HTR-8/SVneo (cell line): ENCODE measurements at places on chromosomes 4 and X.

DNA sequence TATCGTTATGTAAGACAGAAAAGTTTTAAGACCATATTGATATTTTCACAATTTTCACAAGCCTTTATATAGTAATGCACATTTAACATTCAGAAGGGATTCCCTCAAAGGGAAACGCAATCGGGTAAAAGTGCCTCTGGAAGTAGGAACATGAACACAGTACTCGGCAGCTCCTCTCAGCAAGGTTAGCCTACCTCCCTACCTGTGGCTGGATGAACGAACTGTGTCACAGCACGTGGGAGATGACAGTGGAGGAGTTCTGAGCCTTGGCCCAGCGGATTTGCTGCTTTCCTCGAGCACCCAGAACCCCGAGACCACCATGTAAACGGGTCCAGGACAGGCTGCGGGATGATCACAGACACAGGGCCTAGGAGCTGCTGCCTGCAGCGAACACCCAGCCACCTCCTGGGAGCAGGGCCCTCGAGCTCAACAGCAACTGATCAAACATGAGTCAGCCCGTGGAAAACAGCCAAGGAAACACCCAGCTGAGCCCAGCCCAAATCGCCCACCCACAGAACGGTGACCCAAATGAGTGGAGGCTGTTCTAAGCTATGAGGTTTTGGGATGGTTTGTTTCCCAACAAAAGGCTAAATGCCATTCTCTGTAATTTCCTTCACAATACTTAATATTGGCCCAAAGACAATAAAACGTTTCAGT, 30.4 kb downstream of the FAT1 start:
- DNase-seq: peak; percentile 83

GRCh38 chr4:182142176-182143085, 100.8 kb upstream of the TENM3 start:
- no peak for DNase-seq

DNA sequence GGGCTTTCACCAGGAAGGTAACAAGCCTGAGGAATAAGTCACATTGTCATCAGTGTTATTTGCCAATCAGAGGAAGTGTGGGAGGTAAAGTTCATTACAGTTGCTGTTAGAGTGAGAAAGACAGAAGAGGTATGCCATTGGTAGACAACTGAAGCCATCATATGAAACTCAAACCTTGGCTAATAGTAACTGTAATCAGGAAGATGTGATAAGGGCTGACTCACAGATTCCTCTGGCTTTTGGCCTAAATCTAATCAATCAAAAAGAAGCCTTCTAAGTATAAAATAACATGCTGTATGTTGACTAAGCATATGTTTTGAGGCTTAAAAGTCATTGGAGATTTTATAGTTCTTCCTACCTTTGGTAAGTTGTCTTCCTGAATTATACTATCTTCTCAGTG, 242.8 kb downstream of the PCDH7 start:
- DNase-seq: no peak

- no peak for DNase-seq
Observed at GRCh38 chrX:23332888-23333821, 1.5 kb upstream of the PTCHD1 start.

DNA sequence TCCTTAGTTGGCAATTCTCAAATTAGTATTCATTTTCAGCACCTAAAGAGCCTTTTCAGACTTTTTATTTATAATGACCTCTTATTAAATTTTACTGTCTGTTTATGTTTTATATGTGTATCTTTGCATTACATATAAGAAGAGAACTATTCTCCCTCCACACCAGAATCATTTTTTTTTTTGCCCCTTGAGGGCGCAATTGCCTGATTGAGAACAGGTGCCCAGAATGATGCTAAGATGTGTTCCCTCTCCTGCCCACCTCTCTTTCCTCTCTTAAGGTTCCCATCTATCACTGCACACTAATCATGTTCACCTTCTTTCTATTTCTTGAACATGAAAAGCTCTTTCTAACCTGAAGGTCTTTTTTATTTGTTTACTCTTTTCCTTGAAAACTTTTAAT, 44.2 kb upstream of the ADAM29 start:
- peak; percentile 5 for DNase-seq

DNA sequence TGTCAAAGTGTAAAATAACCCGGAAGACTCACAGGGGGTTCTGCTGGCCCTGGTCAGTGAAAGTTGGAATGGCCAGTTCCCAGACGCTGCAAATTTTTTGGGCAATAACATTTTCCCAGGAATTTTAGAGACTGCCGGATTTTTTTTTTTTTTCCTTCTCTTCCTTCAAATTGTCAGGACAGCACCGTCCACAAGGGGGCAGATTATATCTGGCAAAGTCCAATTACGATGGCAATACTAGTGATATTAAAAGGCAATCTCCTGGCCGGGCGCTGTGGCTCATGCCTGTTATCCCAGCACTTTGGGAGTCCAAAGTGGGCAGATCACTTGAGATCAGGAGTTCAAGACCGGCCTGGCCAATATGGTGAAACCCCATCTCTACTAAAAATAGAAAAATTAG, 20.5 kb downstream of the SLC25A5 start:
- peak; percentile 42 for DNase-seq

GRCh38 chr4:4717692-4718091, 141.8 kb upstream of the MSX1 start:
- no peak for DNase-seq

- no peak for DNase-seq
Observed at GRCh38 chrX:16705370-16705769, 7.1 kb downstream of the CTPS2 start.

DNA sequence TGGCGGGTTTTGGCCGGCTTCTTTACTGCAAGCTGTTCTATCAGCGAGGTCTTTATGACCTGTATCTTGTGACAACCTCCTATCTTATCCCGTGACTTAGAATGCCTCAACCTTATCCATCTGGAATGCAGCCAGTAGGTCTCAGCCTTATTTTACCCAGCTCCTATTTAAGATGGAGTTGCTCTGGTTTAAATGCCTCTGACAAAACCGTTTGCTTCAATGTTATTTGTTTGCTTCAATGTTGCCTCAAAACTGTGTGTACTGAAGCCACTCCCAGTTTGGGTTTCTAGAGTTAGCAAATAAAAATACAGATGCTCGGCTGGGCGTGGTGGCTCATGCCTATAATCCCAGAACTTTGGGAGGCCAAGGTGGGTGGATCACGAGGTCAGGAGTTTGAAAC, 51.6 kb downstream of the ZNF518B start:
- no peak for DNase-seq
